ENCODE measurements at places on chromosomes 2 and 18.

GRCh38 chr2:231914077-231914690 is 12.0 kb downstream of the NPPC start:
- DNase-seq = no peak

- no peak for DNase-seq
These were observed 11.5 kb downstream of the IGFBP5 start for GRCh38 chr2:216683846-216684245.

DNA sequence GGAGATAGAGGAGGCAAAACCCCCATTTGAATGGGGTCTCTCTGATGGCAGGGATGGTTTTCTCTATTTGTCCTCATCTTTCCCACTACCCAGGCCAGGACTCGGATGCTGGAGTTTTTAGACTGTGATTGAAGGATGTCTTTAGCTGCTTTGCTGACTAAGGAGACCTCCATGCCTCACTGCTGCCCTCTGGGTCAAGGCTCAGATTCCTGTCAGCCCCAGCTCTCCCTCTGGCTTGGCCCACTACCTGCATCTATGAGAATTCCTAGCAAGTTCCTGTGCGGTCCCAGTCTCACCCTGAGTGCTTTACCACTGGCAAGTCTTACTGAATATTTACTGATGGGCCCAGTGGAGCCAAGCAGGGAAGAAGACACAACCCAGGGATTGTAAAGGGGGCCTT is 184.0 kb downstream of the CELF4 start:
- no peak for DNase-seq

- no peak for DNase-seq
These were observed 126.4 kb upstream of the MGAT5 start for GRCh38 chr2:134127496-134127895.
